ENCODE measurements at places on chromosomes 4 and X. TPM values are rescaled to one million over a fixed set of nuclear protein-coding genes. Genes with fewer than 3 reads are reported as not detected.
A peak's percentile ranks its signal among the peaks of the same experiment; 100 is the strongest.

The SOD3 gene
- 12.0 TPM for total RNA-seq

The MAP9 gene
- total RNA-seq, result 21.0 TPM

The PRSS12 gene
- total RNA-seq, result 4.1 TPM

GRCh38 chr4:103074744-103075434, 1.7 kb downstream of the SLC9B2 start:
- no peak overlapping the region for H3K27ac ChIP-seq
- peak overlapping the region; percentile 82 for H3K4me3 ChIP-seq
- peaks cover 12% of the 10 kb centered on the region for H3K4me1 ChIP-seq
- peaks cover 4% of the 10 kb centered on the region for H3K36me3 ChIP-seq
- peak; percentile 4 for DNase-seq
- H3K27me3 ChIP-seq, result no peaks in the 10 kb centered on the region

DNA sequence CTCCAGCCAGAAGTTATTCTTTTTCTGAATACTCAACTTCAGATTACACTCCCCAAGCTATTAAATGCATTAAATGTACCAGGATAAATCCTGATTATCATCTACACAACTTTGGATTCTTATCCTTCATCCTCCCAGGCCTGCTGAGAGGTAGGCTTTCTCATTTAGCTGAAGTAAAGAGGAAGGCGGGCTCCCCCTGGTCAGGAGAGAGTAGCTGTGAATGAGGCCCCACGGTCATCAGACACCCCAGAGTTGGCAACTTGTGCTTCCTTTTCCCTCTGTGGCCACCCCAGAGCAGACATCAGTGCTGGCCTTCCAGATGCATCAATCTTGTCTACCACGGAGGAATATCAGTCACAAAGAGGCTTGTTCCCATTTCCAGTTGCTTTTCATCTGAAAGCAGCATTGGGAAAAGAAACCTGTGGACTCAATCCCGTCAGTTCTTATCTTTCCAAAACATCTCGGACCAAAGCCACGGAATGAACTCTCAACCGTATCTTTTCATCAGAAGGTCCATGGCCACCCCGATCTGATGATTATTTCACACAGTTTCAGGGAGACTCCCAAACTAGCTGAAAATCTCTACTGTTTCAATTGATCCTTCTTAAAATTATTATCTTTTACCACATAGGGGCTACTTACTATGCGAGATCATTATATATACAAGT, 79.2 kb downstream of the FBXO8 start:
- no peak overlapping the region for H3K27ac ChIP-seq
- no peaks in the 10 kb centered on the region for H3K4me1 ChIP-seq
- DNase-seq, result no peak

DNA sequence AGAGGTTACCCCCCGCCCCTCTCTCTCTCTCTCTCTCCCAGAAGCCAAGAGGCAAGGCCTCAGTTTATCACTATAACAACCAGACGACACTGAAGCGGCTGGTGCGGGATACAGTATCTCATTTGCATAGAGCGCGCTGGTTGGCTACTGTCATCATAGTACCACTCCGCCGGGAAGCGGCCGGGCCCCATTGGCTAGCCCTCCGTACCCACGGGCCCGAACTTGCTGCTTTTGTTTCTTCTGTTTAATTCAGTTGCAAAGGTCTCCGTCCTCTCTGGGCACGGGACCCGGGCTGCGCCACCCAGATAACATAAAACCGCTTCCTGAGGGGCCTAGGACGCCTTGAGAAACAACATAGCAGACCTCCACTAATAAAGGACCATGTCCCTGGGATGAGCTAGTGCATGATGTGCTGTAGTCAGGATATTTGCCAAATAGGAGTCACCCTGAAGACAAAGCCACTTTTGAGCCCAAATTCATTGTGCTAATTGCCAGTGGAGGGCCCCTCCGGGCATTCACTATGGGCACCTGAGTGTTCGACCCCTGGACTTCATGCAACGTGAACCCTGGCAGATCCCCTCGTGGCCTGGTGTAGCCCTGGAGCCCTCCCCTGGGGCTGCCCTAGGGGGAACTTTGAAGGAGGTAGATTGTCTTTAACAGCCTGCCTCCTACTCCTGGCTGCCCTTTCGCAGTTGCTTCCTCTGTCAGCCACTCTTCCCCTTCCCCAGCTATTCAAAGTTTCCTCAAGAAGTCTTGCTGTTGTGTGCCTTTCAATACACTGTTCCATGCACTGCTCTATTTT, at the start of gene PCYT1B:
Gene PCYT1B (minus strand): TSS at position 91 of the 802 bp plus-strand sequence. CDS start 242 bp downstream, outside the sequence.
- DNase-seq, result peak; percentile 68
- no peaks in the 10 kb centered on the region for H3K27me3 ChIP-seq
- H3K36me3 ChIP-seq, result no peaks in the 10 kb centered on the region
- no peak within 1 kb of the TSS for H3K27ac ChIP-seq
- H3K4me1 ChIP-seq, result no peaks in the 10 kb centered on the region

DNA sequence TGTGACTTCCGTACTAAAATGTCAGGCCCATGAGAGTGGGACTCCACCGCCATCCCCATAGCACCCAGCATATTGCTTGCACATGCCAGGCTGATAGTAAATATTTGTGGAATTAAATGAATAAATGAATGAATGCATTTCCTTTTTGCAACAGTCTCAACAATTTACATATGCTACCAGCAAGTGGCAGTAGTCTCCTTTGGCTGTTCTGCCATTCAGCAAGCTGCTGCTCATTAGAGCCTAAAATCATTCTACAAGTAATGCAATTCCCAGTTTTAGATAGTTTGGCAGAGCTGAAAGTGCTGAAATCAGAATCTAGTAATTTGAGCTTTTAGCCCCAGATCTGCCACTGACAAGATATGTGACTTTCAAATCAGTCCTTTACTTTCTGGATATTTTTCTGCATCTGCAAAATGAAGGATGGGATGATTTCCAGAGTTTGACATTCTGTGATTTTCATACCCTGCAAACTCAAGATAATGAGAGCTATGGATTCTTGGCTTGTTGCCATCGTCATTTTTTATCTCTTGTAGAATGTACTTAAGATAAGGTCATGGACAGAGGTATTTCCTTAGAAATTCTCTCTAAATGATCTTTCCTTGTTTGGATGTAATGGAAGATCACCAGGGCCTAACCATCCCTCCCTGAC, 35.7 kb upstream of the INTS6L start:
- H3K27ac ChIP-seq, result no peak overlapping the region
- DNase-seq, result peak; percentile 56
- H3K4me1 ChIP-seq, result no peaks in the 10 kb centered on the region
- H3K27me3 ChIP-seq, result no peaks in the 10 kb centered on the region
- H3K36me3 ChIP-seq, result no peaks in the 10 kb centered on the region
